CD4-positive, alpha-beta T cell (primary cell): ENCODE measurements at places on chromosomes 13 and 19. TPM values are rescaled to one million over a fixed set of nuclear protein-coding genes. Genes with fewer than 3 reads are reported as not detected.

DNA sequence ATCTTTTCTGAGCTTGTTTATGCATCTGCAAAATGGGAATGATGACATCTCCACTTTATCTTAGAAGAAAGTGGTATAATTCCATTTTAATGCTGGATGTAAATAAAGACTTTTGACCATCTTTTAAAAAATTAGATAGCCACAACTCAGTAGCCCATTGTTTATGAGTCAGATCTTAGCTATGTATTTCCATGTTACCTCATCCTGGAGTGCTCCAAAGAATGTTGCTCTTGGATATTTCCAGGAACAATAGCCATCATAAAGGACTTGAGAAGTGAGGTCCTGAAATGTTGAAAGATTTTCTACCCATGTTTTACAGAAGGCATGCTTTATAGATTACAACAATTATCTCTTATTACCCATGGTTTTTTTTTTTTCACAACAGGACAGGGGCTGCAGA, 229.3 kb upstream of the EDNRB start:
- no peak for DNase-seq

DNA sequence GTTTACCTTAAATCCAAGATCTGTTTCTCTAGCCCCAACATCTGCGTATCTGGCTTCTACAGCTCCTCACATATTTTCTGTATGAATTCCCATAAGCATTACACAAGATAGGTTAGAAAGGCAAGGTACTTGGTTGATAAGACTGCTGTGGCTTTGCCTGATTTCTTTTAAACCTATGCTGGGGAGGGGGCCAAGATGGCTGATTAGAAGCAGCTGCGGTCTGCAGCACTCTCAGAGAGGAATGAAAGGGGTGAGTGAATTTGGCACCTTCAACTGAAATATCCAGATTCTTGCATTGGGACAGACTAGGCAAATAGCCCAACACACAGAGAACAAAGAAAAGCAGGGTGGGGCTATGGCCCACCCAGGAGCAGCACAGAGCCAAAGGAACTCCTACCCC, 12.2 kb upstream of the DLEU7 start:
- DNase-seq = no peak

DNA sequence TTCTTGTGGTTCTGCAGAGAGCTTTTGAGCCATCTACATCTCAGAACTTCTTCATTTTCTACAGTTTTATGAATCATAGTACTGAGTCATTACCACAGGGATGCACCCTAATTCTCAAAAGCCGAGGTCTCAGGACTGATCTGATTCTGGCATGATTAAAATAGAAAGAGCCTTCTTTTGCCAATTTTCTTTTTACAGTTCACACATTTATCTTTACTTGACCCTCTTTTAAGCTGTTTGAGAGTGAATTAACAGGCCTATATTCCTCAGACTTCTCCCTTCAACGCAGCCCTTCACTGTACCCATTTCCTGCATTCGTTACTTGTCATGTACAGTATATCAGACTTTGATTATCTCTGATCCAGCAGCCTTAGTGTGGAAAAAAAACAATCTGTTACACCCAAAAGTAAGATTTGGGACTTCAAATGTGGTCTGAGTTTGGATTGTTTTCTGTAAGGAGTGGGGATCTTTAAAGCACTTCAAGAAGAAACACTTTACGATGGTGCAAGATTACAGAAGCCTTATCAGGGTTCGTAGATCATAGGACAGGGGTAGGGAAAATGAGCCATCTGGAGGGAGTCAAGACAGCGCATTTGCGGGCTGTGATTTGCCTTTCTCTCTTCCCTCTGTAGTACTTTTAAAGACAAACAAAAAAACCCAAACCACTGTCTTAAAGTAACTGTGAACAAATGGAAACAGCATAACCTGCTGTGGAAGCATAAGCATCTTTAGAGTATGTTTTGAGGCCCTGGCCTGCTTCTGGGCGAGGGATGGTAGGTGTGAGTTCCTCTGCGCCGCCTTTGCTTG, 15.3 kb upstream of the GPR183 start:
- DNase-seq = no peak

The ETFB gene
- total RNA-seq = 30.1 TPM
